KG1 (cell line): ENCODE measurements at places on chromosomes 11 and 22.

GRCh38 chr11:118147502-118147901 lies 5.1 kb downstream of the SCN4B start:
- DNase-seq: no peak

DNA sequence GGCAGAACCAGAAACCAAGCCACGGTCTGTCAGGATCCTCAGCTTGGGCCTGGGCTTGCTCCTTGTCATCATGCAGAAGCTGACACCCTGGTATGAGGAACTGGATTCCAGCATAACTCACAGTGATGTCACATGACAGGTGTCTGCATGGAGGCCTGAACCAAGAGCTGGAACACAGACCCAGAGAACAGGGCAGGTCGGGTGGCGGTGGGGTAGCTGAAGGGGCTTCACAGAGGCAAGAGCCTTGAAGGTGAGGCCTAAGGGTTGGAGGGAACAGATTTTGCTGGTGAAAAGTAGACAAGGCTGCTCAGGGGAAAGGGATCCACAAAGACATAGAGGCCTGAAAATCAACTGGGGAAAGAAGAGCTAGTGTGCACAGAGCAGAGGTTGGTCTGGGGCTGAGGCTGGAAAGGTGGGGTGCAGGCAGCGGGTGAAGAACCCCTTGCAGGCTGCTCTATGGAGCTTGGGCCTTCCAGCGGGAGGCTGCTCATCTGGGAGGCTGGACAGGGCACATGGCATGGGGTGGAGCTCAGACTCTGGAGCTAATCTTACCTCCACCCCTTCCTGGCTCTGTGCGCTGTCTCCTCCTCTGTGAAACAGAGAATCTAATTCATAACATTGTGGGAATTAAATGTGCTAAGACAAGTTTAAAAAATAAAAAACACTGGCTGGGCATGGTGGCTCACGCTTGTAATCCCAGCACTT lies 18.4 kb upstream of the RPS3 start:
- DNase-seq: peak; percentile 35

DNA sequence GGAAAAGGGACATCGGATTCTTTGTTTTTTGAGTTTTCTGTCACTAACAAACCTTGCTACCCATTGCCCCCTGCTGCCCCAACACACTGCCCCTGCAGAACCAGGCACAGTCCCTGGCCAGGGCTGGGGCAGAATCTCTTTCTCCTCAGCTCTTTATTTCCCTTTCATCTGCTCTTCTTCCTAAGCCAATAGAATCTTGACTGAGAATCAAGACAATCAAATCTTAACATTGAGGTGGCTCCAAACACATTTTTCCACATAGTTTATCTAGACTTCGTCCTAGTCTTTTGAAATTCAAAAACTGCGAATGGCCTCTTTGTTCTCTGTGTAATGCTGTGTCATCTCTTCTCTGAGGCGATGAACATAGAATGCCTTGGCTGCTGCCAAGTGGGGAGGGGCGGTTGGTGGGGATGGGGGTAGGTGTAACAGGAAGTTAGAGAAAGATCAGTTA lies 16.1 kb upstream of the NTM start:
- DNase-seq: no peak

GRCh38 chr11:1202776-1203504 lies 19.9 kb upstream of the MUC5B start:
- peak; percentile 39 for DNase-seq

DNA sequence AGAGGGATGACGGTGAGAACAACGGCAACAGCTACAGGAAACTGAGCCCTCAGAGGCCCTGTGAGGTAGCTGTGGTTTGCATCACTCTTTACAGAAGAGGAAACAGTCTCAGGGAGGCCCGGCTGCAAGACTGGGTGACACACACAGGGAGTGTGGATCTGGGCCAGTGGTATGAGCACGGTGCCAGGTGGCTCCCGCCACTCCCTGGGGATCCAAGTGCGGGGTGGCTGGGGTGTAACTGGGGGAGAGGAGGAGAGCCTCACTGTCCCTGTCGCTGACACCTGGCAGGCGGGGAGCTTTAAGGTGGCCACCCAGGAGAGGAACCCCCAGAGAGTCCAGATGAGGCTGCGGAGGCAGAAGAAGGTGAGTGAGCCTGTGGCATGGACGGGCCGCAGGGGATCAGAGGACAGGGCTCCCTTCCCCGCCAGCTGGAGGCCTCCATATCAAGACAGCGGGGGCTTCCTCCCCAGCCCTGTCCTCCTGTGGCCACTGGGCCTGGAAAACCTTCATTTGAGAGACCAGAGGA lies 5.6 kb downstream of the RGL4 start:
- DNase-seq: peak; percentile 86

DNA sequence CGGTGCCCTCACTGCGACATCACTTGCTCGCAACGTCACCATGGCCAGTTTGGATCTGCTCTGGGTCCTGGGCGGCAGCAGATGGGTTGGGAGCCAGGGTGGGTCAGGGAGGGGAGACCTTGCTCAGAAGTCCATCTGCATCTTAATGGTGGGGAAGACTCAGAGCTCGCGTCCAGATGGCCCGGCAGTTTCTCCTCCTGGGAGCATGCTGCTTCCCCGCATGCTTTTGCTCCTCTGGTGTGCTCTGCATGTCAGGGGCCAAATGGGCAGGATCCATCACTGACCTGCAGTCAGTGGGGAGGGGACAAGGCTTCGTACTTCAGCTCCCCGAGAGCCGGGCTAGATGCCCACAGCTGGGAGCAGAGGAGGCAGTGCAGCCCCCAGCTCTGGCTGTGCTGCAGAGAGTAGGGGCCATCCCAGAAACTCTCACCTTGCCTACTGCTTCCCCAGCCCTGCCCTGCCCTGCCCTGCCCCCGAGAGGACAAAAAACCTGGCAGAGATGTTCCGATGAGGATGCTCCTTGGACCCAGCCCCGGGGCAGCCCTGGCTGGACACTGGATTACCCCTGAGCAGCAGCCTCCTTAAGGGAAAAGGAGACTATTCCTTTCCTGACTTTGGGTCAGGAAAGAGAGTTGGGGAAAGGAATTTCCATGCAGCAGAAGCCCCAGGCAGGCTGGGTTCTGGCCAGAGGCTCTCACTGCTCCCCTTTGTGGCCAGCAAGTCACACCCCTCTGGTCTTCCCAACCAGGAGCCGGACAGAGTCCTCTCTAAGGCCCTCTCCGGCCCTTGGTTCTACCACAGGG lies 149.9 kb downstream of the PKNOX2 start:
- DNase-seq: no peak

DNA sequence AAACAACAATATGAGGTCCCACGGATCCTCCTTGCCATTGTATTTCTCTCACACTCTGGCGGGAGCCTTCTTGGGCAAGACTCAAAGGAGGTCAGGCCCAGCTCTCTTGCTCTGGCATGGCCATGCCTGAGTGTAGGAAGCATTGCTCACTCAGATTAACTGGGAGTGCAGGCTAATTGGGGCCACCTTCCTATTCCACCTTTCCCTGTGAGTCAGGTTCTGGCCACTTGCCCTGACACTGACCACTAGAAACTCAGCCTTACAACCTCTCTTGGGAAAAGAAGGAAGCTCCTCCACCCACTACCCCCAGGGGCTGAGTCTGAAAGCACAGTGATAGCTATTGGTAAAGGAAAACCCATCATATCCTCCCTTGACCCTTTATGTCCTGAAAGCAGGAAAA lies 121.8 kb upstream of the NTM start:
- DNase-seq: no peak
